ENCODE measurements at places on chromosomes 12 and 14.

DNA sequence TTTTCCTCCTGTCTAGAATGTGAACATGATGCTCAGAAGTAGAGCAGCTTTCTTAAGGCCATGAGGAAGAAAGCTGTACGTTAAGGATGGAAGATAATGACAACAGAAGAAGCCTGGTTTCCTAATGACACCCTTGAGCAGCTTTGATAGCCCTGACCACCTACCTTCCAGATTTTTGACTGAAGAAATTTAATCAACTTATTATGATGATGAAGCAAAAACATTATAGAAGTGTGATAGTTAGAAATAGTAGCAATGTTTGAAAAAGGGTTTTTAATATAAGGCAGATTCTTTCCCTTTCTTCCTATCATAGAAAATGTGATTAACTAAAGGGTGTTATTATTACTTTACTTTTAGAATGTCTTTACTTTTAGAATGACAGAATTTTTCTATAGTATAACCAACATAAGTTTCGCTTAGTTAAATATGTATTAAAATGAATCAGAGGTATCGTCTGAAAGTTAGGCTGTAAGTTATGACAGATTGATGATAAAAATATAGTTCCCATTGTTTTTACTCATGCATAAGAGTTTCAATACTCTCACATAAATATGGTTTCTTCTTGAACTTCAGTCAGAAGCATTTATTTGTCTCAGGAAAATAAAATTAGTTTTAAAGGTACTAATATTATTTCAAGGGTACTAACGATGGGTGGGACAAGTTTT lies 50.1 kb upstream of the PPFIA2 start:
- no peak for DNase-seq

DNA sequence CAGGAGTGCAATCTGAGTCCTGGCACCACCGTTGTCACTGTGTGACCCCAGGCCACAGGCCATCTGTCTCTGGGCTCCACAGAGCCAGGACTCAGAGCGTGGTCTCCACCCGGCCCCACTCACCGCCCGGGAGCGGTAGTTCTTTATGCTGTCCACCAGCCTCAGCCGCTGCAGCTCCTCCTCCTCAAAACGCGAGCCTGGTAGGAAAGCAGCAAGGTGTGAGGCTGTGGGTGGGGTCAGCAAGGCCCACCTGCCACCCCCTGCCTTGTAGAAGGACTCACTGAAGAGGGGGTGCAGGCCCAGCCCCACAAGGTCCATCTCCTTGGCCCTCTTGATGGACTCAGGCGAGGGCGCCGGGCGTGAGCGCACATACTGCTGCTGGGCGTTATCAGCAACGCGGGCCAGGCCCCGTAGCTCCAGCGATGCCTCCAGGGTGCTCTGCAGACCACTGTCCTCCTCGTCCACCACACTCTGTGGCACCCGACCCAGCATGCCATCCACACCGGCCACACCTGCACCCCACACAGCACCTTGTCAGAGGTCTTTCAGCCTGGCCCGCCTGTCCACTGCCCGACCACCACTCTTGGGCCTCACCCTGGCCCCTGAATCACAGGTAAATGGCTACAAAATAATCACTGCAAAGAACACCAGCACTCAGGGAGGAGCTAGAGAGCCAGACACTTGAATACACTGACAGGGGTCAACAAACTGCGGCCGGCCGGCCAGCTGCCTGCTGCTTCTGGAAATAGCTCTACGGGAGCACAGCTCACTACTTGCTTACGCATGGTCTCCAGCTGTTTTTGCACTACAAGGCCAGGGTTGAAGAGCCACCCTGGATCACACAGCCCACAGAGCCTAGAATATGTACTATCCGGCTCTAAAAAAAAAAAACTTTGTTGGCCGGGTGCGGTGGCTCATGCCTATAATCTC lies 16.3 kb downstream of the CFAP73 start:
- no peak for DNase-seq

DNA sequence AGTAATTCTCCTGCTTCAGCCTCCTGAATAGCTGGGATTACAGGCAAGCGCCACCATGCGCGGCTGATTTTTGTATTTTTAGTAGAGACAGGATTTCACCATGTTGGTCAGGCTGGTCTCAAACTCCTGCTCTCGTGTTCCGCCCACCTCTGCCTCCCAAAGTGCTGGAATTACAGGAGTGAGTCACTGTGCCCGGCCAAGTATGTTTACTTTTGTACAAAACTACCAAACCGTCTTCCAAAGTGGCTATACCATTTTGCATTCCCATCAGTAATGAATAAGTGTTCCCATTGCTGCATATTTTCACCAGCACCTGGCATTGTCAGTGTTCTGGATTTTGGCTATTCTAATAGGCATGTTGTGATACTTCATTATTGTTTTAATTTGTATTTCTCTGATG lies 8.4 kb upstream of the KRT6A start:
- no peak for DNase-seq

DNA sequence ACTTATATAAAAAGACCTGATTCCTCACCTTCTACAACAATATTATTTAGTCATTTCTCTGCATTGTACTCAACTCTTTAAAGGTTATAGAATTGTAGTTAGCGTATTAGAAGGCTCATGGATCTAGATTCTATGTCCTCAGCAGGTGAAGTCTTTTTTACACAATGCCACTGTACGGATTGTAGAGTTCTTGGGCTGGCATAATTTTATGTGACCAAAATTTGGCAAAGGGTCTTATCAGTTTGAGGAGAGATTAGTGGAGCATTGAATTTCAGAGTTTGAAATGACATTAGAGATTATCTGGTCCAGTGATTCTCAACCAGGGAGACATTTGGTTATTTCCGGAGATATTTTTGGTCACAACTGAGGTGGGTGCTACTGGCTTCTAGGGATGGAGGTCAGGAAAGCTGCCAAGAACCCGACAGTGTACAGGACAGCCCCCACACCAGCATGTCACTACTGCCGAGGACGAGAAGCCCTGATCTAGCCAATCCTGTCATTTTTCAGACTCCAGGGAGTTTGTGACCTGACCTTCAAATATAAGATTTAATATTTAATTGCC lies 63.9 kb downstream of the BICD1 start:
- no peak for DNase-seq

DNA sequence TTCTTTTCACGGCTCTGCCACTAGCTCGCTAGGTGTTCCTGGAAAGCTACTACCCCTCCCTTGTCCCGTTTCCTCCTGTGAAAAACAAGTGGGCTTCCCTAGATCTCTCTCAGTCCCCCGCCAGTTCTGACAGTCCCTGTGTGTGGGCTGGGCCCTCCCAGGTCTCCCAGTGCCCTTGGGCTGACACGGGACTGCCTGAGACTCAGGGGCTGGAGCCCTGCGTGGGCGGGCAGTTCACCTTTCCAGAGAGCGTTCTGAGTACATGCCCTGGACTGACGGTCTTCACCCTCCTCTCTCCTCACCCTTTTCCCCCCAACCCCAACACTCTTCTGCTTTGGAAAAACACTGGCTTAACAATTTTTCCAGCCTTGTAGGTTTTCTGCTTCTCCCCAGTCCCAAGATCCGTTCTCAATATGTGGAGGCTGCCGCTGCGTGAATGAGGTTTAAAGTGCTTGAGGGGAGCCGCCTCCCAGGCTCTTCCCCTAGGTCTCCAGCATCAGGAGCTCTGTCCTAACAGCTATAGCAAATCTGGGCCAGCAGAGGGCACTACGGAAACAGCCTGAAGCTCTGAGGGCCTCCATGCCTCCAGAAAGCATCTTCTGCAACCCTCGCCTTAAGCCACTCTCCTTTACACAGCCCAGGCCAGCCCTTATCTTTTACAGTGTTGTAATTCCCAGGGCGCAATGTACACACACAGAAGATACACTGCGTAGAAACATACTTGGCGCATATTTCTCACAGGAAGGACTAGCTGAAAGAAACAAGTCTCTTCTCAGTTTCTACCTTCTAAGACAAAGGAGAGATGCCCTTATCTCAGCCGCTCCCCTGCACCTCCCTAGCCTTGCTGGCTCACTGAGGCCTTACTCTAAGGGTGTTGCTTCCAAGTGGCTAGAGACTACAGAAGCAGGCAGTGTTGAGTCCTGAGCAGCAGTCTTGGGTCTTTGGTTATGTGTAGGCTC lies 10.4 kb upstream of the DCD start:
- no peak for DNase-seq

DNA sequence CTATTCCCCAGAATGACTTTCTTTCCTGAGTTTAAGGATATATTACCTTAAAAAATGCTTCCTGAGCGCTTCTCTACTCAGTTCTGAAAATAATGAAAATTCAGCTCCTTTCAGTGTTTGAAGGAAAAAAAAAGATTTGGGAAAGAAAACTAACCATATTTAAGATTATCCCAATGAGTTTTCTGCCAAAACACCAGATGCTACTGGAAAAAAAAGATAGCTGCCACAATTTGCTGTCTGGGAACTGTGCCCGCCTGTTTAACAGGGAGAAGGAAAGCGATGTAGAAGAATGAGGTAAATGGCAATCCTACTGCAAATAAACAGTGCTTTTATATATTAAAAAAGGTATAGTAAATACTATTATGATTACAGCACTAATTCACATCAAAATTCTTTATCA lies 367.6 kb upstream of the PRICKLE1 start:
- DNase-seq: no peak

DNA sequence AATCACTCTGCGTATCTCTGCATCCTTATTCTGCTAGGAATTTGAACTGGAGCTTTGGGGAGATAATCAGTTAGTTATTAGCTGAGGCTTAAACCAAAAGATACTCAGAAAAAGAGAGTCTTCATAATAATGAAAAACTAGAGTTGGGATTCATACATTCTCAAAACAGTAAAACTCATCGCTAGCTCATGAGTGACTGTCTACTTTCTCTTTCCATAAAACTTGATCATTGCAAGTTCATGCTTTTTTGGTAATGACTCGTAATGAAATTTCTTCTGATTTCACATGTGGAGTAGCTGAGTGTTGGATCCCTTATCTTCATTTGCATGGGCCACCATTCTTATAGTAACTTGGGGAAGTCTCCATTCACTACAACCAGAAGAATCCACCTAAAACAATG lies 397.7 kb downstream of the PDZRN4 start:
- no peak for DNase-seq

DNA sequence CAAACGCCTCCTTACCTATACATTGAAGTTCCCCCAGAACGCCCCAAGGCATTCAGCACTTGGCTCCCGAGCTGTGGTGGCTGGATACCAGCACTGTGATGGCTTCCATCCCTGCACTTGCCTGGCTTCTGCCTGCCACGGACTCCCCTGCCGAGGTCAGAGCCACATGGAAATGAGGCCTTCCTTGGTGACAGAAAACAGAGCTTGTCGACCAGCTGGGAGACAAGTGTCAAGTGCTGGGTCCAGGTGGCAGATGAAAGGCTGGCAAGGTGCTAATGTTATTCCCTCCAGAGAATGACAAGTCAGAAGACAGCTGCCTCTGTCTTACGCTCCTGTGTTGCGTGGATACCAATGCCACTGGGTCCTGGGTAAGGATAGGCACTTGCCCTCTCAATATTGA lies 26.2 kb upstream of the GNG2 start:
- DNase-seq: no peak

DNA sequence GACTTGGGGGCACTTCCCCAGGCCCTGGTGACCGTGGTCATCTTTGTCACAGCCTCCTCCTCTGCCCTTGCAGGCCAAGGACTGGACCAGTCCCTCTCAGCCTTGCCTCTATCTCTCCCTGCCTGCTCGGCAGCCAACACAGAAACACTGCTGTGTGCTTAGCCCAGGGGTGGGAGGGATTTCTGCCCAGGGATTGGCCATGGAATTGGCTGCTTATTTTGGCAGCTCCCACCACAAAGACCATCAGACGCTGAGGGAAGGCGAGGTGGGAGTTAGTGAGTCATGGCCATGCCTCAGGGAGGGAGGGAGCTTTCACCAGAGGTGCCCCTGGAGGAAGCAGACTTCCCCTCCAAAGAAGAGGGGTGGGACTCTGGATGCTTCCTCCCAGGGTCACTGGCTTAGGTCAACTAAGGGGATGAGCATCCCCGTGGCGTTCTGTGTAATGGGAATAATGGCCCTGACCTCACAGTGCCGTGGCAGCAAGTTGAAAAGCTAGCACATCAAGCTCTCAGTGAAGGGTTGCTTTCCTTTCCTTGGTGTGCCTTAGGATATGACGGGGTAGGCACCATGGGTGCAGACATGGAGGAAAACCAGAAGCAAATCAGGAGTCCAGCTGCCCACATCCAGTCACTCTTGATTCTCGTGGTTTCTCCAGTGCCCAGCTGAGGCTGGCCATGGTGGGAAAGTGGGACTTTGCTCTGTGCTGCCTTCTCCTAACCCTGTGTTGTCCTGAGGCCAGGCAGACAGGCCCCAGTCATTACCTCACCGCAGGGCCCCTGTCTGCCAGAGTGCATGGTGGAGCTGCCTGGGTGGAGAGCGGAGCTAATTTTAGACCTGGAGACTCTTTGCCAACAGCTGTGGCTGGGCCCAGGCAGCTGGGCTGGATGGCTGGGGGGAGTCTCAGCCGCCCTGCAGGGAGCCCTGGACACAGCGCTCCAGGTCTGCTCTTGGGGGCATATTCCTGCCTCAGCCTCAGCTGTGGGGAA lies 21.4 kb downstream of the B4GALNT3 start:
- no peak for DNase-seq

DNA sequence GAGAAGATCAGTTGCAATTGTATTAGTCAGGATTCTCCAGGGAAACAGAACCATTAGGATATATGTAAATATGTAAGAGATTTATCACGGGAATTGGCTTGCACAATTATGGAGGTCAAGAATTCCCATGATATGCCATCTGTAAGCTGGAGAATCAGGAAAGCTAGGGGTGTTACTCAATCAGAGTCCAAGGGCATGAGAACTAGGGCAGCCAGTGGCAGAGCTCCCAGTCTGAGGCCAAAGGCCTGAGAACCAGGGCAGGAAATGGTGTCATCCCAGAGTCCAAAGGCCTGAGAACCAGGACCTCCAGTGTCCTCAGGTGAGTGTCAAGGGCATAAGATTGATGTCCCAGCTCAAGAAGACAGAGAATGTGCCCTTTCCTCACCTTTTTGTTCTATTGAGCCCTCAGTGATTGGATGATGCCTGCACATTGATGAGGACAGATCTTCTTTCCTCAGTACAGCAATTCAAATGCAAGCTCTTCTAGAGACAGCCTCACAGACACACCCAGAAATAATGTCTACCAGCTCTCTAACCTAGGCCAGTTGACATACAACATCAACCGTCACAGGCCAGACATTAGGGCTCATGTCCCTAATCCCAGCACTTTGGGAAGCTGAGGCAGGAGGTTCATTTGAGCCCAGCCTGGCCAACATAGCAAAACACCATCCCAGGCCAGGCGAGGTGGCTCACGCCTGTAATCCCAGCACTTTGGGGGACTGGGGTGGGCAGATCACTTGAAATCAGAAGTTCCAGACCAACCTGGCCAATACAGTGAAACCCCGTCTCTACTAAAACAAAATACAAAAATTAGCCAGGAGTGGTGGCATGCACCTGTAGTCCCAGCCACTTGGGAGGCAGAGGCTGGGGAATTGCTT lies 34.9 kb upstream of the ZNF740 start:
- no peak for DNase-seq

- DNase-seq: no peak
Observed at GRCh38 chr14:105388110-105388951, 10.0 kb upstream of the TEX22 start.

- no peak for DNase-seq
Observed at GRCh38 chr12:62726471-62726980, 208.4 kb downstream of the PPM1H start.

GRCh38 chr12:59600171-59600570 lies 4.3 kb downstream of the SLC16A7 start:
- no peak for DNase-seq

Data from retinal pigment epithelial cell (primary cell).